ENCODE measurements at places on chromosomes 7 and 10. TPM values are rescaled to one million over a fixed set of nuclear protein-coding genes. Genes with fewer than 3 reads are reported as not detected.

DNA sequence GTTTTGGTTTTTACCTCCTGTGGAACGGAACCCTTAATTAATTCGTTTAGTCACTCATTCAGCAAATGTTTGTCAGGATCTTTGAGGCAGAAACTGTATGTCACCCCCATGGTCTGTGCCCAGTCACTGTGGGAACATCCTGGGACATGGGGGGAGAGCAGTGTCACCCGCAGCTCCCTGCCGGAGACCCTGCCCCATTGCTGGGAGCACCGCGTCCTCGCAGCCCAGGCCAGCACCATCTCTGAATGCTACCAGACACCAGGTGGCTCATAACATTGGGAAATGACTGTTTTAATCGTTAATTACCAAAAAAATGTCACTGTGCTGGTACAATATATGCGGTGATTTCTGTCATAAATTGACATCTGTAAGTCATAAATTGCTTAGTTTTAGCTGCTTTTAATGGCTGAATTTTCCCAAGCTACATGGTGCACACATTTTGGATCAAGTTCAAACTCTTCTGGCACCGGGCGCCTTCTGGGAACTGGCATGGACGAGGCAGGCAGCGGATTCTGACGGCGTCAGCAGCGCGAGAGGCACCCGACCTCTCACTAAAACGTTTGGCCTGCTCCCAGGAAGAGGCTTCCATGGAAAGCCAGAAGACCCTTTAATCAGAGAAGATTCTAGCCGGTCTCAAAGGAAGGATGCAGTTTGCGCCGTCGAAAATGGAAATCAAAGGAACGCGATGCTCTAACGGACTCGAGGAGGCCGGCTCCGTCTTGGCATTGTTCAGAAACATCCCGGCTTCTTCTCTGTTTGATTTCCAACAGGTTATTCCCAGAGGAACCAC is 184.2 kb downstream of the ADARB2 start:
- DNase-seq = no peak

DNA sequence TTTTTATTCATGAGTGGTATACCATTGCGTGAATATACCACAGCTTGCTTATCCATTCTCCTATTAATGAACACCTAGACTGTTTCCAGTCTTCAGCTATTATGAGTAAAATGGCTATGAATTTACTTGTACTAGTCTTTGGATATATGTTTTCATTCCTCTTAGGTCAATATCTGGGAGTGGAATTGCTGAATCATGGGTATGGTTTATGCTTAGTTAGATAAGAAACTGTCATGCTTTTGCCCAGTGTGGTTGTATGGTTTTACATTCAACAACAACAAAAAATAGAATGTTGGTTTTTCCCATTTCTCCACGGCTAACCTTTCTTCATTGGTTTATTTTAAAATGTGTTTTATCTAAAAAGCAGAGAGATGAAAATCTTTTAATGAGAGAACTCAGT is 308.3 kb downstream of the PHF14 start:
- DNase-seq = no peak

GRCh38 chr7:7159063-7159658 is 23.2 kb upstream of the C1GALT1 start:
- no peak for DNase-seq

DNA sequence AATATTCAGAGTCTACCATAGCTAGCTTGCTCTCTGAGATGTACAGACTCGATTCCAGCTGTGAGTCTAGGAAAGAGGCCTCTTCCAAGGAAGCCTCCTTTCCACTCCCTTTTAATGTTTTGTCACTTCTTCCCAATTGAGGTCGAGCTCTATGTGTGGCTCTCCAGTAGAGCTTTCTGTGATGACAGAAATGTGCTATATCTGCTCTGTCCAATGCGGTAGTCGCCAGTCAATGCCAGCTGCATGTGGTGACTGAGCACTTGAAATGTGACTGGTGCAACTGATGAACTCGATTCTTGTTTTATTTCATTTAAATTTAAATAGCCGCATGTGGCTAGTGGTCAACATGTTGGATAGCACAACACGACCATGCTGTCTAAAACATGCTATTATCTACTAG is 387.0 kb upstream of the NRP1 start:
- DNase-seq = no peak

- no peak for DNase-seq
Measured at GRCh38 chr7:3725155-3726059, 424.4 kb downstream of the SDK1 start.

- DNase-seq = peak; percentile 31
Measured at GRCh38 chr10:42936580-42936979, 140.3 kb upstream of the RET start.

GRCh38 chr7:157873664-157874063 is 536.9 kb downstream of the DNAJB6 start:
- no peak for DNase-seq

- no peak for DNase-seq
Measured at GRCh38 chr10:47147186-47147585, 152.8 kb upstream of the GDF10 start.

GRCh38 chr7:13069841-13070240 is 382.4 kb downstream of the ARL4A start:
- DNase-seq = no peak

- DNase-seq = peak; percentile 72
Measured at GRCh38 chr10:103888113-103888841, 29.7 kb downstream of the STN1 start.

DNA sequence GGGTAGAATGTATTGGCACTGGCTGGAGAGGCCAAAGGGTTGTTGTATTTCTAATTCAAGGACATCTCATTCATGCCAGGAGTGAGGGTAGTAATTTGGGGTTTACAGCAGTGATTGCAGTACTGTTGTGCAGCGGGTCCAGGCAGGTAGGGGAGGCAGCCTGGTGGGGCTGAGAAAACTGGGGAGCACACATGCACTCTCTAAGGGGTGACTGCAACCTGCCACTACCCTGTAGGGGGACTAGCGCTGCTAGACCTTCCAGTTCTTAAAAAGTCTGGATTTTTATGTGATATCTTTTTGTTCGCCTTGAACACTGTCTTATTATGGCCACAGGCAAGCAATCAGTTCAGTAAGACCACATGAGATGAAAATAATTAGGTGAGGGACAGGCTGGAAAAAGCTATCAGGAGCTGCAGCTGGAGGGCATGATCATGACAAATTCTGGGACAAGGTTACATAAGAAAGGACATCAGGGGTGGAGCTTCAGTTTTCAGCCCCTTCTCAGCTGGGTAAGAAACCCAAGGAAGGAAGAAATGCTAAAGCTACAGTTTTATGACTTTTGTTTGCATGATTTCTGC is 149.0 kb downstream of the ARHGAP21 start:
- DNase-seq = no peak

The LDB3 gene
- total RNA-seq = 4.9 TPM

The GPR146 gene
- total RNA-seq = 50.5 TPM

The SLC13A1 gene
- total RNA-seq = not detected

The C10orf105 gene
- total RNA-seq = 0.53 TPM

The NKX1-2 gene
- total RNA-seq = not detected

The ZNF273 gene
- 11.2 TPM for total RNA-seq

The ALOX5 gene
- 33.7 TPM for total RNA-seq

The KLF14 gene
- total RNA-seq = 1.1 TPM

The SEMA4G gene
- 15.3 TPM for total RNA-seq

The STAG3 gene
- 11.0 TPM for total RNA-seq

Data from sciatic nerve (tissue), 2 donors.